Stimulated activated CD4-positive, alpha-beta T cell treated with anti-CD3 and anti-CD28 coated beads, Interleukin-15, amount 100 ng/mL, for 1 hour (primary cell): ENCODE measurements at places on chromosomes 7 and 10.

- DNase-seq = no peak
These were observed 225.3 kb downstream of the KIF20B start for GRCh38 chr10:89926736-89927135.

DNA sequence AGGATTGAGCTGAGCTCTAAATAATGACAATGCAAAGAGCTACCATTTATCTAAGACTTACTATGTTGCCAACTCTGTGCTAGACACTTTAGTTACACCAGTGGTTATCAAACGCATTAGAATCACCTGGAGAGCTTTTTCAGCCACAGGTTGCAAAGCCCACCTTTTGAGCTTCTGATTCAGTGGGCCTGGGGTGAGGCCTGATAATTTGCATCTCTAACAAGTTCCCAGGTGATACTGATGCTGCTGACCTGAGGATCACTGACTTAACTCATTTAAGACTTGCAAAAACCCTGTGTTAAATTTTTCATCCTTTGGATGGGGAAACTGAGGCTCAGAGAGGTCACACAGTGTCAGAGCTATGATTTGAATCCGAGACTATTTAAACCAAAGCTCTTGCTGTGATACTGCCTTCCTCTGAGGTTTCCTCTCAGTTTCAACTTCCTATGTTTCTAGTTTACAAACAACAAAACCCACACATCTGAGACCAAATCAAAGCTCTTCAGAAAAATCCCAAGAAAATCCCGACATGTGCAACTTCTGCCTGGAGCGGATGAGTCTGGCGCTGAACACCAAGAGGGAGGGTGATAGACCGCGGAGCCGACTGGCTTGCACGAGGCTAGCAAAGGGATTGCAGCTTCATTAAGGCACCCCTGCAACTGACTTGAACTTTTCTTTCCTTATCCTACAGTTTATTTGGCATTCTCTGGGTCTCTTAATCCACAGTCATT lies 124.9 kb downstream of the CYP26A1 start:
- no peak for DNase-seq

GRCh38 chr10:43640603-43641002 lies 8.1 kb downstream of the ZNF32 start:
- DNase-seq = no peak

- no peak for DNase-seq
These were observed 75.6 kb upstream of the GPR22 start for GRCh38 chr7:107394276-107394675.

DNA sequence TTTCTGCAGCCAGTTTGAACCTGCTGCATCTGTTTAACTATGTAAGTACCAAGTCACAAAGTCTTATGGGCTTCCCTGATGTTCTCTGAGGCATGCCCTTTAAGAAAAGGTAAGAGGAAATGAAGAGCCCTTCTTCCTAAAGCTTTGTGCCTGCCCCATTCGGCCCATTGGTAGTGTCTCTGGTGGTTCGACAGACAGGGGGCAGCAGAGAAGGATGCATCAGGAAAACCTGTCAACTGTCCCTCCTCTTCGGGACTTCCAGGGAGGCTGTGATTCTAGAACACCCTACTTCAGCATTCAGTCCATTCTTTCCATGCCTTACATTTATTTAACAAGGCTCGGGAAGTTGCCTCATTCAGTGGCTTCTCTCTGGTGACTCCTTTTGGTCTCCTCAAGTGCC lies 1.9 kb upstream of the SFRP4 start:
- DNase-seq = no peak

DNA sequence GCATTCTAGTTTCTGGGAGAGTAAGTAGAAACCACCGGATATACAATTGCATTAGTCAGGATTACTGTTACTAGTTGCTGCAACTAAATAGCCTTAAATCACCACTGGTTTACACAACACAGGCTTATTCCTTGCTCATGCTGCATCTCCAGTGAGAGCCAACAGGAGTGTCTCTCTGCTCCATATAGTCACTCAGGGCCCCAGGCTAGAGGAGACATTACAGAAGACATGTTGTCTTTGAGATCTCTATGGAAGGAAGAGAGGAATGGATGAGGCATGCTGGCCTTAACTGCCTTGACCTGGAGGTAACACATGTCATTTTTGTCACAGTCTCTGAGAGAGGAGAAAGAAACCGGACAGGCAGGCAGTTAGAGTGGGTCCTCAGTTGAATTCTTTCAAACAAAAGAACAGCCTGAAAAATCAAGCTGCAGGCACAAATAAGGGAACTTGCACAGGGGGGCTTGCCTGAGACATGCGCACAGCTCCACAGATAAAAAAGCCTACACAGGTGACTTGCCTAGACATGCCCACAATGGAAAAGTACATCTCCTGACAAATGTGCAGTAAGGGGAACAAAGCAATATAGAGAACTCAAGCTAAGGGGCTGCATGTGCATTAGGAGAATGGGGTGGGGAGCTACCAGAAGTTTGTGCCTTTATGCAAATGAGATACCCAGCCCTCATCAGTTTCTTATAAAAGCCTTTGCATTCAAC lies 348.0 kb downstream of the TYW1 start:
- DNase-seq = no peak

- no peak for DNase-seq
These were observed 71.2 kb downstream of the GRB10 start for GRCh38 chr7:50711271-50712175.

- DNase-seq = no peak
These were observed 202.1 kb downstream of the PTEN start for GRCh38 chr10:88065383-88066049.

- DNase-seq = no peak
These were observed 58.3 kb upstream of the NEBL start for GRCh38 chr10:20955355-20955893.

- DNase-seq = no peak
These were observed 36.9 kb upstream of the SH2D4B start for GRCh38 chr10:80500572-80501380.

DNA sequence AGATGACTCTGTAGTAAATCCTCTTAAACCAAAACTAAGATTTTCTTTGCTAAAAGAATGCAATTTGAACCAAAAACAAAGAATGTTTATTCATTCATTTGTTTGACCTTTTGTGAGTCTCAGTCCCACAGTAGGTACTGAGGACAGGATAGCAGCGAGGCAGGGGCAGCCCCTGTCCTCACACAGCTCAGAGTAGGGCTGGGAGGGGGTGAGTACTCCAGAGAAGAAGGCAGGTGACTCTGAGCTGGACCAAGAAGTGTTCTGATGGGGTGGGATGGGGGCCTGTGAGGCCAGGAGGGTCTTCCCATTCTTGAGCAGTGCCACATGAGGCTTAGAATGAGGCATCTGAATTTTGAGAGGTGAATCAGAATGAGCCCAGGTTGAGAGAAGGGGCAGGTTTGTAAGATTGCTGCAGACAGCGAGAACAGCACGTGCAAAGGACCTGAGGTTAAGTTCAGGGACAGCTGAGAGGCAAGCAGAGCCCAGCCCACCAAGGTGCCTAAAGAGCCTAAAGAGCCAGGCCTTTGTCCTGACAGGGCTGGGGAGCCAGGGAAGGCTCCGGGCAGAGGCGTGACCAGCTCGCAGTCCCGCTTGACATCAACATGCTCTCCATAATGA lies 56.9 kb upstream of the CHST15 start:
- DNase-seq = no peak

DNA sequence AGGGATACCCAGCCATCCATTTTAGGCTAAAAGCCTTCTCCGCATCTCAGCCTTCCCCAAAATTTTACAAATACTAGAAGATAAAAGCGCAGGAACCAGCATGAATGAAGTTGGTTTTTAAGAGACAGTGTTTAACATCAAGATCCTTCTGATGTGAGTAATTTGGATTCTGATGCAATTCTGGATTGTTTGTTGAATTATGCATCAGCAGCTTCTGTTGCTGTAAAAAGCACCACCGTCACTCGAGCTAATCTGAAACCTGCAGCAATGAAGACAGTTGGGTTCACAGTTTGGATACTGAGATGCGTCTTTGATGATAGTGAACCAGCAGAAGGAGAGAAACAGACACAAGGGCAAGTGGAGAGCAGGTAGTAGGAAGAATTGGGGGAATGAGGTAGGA lies 179.2 kb downstream of the PLXNA4 start:
- no peak for DNase-seq

GRCh38 chr7:117631652-117632051 lies 151.8 kb downstream of the CFTR start:
- no peak for DNase-seq

DNA sequence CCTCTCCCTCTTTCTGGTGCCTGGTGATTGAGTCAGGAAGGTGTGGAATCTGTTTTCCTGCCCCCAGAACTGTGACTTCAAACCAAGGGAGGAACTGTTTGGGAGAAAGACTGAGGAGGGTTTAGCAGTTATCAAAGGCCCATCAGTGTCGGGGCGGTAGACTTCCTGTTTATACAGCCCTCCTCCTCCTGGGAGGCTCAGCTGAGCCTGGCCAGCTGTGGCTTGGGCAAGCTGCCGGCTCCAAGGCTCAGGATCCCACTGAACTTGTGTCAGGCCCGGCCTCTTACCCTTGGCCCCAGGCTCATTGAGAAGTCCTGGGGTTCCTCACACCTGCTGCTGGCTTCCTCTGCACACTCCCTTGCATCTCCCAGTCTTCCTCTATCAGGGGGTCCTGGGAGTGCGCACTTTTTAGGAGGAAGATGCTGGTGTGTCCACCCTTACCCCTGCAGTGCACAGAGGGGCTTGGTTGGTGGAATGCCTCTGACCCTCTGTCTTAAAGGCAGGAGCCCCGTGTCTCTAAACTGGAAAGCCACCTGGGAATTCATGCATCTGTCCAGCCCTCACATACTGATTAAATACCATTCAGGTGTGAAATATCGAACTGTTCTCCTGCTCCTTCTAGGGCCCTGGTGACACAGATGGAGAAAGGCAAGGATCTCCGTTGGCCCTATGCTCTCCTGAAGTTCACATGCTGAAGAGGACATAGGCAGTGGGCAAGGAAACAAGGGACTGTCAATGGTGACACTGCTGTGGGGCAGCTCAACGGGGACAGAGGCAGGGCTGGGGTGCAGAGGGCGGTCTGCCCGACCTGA lies 32.4 kb downstream of the CXCL12 start:
- DNase-seq = no peak

GRCh38 chr10:72186258-72186981 lies 29.4 kb upstream of the ANAPC16 start:
- DNase-seq = no peak

DNA sequence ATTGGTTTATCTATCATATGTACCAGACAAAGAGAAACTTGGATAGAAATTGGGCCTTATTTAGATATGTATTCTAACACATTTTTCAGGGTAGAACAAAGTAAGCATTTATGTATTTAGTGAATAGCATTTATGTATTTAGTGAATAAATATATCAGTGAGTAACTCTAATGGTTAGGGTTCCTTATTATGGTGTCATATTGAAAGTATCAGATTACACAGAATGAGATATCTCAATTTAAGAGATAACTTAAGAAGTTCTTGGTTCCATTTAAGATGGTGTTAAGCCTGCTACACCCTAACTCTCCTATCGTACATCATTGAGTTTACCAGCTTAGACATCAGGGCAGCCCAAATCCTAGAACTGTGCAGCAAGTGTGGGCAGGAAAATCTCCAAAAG lies 35.9 kb upstream of the DMTF1 start:
- no peak for DNase-seq

GRCh38 chr10:14574885-14575284 lies 199.8 kb downstream of the FAM107B start:
- DNase-seq = no peak

DNA sequence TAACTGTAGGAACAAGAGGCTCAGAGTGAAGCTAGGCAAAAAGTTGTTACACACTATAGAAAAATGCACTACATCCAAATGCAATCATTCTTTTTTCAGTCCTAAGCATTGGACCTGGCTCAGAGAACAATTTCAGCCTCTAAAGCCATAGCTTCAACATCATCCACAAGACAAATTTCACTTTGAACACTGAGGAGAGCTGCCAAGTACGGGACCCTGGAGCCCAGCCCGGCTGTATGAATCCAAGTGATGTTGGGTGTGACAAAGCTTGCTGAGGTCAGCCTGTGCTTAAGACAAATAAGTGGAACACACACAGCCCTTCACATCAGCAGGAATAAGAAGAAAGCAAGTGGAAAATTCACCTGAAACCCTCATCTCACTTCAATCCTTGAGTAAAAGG lies 233.1 kb upstream of the PFKP start:
- DNase-seq = no peak

- no peak for DNase-seq
These were observed 252.8 kb upstream of the GPR26 start for GRCh38 chr10:123413353-123413752.

DNA sequence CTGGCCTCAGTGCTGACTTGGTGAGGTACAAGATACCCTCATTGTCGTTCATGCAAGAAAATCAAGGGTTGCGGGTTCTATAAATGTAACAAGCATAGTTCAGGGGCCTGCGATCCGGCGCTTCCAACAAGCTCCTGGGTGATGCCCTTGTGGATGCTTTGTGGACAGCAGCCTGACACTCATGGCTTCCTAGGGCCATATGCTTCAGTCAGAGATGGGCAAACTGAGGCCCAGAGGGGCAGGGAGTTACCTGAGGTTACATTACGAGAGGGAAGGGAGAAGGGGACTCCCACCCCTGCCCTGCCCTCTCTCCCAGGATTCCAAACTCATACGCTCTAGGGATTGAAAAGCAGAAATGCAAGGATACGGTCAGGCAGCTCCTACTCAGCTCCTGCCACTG lies 296.3 kb upstream of the ZMIZ1 start:
- no peak for DNase-seq

GRCh38 chr7:47303014-47303694 lies 278.8 kb downstream of the TNS3 start:
- DNase-seq = no peak

DNA sequence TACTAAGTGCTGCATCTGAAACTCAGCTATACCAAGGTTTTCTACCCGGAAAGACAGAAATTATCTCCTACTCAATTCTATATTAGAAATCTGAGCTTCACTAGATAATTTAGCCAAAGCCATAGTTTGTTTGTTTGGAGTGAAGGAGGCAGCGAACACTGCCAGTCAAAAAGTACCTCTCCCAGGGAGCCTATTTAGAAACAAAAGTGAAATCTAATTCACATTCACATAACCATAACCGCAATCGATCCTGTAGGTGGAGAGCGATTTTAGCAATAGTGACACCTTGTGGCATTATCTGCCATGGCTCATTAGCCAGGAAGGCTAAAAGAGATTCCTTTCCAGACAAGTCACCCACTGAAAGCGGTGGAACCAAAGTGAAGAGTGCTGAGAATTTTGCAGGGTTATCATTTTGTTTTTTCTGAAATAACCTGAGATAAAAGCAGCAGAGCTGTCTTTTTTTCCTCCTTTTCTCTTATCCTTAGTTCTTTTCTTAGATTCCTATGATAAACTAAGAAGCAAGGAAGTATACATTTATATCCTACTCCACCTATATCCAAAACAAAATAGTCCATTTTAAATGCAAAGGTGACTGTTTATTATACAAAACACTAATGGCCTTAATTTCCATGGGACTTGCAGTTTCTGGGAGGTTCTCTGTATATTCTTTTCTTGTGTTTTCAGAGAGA lies 83.7 kb upstream of the BET1 start:
- DNase-seq = no peak

DNA sequence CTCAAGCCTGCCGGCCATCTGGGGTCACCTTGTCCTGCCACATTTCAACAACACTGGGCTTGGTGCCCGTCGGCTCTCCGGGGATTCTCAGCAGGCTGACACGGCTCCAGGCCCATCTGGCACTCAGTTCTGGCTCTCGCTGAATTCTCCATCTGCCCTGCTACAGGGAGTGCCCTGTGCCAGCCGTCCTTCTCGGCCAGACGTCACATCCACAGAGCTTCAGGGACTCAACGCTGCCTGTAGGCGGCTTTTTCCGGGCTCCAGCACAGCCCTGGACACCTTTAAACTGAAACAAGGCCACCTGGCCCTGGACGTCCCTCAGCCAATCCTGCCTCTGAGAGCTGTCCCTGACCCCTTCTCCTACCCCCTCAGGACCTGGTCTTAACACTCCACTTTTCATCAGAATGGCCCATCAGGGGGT lies 43.0 kb downstream of the TMEM130 start:
- DNase-seq = no peak
